Mesendoderm (in vitro differentiated cells): ENCODE measurements at places on chromosomes 13 and 19.
A peak's percentile ranks its signal among the peaks of the same experiment; 100 is the strongest.

DNA sequence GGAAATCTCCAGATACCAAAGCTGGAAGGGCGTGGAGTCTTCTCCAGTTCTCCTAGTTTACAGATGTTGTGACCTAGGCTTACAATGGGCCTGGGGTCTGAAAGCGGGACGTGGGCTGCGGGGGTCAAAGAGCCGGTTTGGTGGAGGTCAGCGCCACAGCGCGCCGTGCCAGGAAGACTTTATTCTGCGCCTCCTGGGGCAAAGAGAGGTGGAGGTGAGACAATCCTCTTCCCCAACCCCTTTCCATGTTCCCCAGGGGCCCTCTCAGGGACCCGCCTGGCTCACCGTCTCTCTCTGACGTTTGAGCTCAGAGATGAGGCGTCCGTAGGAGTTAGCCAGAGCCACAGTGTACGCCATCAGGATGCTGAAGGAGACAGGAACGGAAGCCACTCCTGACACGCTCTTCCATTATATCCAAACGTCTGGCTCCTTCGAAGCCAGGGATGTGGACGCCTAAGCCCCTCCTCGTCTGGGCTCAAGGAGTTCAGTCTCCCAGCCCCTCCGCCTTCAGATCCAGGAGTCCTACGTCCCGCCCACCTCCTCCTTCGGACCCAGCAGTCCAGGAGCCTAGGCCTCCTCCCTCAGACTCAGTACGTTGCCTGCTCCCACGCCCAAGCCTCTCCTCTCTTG lies 776 bp upstream of the LENG1 start:
- DNase-seq: peak; percentile 53

DNA sequence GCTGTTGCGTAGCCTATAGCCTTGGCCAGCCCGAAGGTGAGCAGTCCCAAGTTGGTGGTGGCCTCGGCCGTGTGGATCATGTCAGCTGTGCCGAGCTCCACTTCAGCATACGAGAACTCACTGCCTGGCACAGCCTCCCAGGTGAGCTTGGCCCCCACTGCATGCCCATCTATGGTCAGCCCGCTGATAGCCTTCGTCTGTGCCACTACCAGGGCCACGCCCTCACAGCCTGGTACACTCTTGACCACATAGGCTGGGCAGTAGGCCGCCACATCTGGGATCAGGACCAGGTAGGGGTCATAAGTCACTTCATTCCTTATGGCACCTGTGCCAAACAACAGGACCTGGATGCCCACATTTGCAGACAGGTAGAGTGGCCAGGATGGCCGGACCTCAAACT lies 7.4 kb downstream of the FCGBP start:
- no peak for DNase-seq

GRCh38 chr19:6801485-6802086 lies 29.1 kb downstream of the VAV1 start:
- DNase-seq: peak; percentile 62

DNA sequence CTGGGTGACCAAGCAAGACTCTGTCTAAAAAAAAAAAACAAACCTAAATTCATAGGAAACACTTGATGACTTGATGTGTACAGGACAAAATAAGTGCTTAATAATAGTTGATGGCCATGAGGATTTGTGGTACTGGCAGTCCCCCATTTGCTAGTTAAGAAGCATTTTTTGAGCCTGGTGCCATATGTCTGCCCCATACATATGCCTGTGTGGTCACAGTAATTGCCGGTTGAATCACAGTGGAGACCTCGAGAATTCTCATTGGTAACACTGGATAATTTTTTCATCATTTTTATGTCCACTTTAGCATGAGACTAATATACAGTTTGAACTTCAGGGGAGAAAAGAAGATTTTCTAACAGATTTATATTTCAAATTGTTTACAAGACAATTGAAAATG lies 79.2 kb downstream of the LRCH1 start:
- DNase-seq: no peak

- no peak for DNase-seq
Observed at GRCh38 chr19:17457616-17458015, 3.1 kb downstream of the NXNL1 start.

GRCh38 chr13:39132286-39133230 lies 94.3 kb downstream of the NHLRC3 start:
- no peak for DNase-seq

- DNase-seq: peak; percentile 56
Observed at GRCh38 chr13:50915565-50915964, 6.0 kb downstream of the RNASEH2B start.

DNA sequence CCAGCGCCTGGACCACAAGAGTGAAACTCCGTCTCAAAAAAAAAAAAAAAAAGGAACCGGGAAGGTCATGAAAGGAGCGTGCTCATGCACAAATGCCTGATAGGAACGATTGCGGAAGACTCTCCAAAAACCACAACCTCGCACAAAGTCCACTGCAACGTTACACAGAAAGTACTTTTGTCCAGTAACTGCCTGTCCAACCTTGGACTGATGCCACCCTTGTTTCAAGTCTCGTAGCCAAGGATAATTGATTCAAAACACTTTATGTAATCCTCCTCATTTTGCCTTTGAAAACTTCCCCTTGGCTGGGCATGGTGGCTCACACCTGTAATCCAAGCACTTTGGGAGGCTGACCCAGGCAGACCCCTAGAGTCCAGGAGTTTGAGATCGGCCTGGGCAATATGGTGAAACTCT lies 13.7 kb downstream of the LGALS7 start:
- no peak for DNase-seq

DNA sequence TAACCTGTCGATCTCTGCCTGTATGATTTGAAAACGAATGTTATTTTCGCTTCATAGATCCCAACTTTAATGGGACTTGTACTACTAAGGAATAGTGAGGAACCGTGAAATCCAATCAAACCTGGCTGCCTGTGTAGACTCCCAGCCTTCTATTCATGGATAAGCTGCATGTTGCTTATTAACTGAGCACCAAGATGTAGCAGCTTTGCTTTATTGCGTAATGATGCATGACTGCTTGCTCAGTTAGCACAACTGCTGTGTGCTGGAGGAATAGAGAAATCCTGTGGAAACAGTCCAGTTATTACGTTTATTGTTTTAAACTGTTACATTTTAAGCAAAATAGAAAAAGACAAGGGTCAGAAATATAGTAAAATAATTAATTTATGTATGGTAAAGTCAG lies 108.2 kb downstream of the SHISA2 start:
- DNase-seq: no peak

DNA sequence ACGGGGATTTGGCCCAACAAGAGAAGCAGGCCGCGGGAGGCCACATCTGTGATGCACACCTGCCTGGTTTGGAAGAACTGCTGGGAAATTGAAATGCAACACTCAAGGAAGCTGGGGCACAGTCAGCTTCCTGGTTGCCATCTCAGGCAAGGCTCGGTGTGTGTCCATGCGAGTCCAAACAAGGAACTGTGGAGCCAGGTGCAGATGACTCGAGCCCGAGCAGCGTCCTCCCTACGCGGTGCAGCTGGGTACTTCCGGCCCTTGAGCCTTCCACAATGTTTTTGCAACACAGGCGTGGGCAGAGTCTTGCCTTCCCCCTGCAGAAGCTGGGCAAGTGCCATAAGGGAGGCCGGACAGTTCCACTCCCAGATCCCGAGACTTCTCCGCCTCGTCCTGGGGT lies 94.6 kb downstream of the CRYL1 start:
- DNase-seq: no peak

GRCh38 chr13:51065372-51066090 lies 45.5 kb downstream of the C13orf42 start:
- DNase-seq: no peak

DNA sequence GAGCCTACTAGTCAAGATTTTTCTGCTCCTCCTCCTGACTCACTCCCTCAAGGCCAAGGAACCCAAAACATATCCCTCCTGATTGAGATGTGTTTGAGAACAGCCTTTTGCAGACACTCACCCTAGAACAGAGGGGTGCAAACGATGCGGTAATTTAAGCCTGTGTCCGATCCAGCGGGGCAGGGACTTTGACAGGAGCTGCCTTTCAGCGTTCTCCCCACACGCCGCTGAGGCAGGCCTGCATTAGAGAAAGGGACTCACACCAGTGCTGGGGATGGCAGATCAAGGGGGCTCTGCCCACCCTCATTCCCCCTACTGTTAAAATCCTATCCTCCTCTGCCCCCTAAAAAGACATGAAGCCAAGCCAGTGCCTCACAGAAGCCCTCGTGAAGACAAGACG lies 70.5 kb downstream of the CCDC70 start:
- no peak for DNase-seq

GRCh38 chr13:55298201-55298600 lies 1842.5 kb upstream of the PRR20A start:
- DNase-seq: no peak

- no peak for DNase-seq
Observed at GRCh38 chr13:44439452-44440024, 65.9 kb downstream of the SERP2 start.

DNA sequence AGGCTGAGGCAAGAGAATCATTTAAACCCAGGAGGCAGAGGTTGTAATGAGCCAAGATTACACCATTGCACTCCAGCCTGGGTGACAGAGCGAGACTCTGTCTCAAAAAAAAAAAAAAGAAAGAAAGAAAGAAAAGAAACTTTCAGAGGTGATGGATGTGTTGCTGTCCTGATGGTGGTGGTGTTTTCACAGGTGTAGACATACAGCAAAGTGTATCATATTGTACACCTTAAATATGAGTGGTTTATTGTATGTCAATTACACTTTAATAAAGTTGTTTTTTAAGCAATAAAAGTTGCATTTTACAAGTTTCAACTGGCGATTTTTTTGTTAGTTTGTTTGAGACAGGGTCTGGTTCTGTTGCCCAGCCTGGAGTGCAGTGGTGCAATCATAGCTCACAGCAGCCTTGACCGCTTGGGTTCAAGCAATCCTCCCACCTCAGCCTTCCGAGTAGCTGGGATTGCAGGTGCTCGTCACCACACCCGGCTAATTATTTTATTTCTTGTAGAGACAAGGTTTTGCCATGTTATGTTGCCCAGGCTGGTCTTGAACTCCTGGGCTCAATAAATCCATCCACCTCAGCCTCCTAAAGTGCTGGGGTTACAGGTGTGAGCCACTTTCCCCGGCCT lies 13.5 kb upstream of the INSR start:
- no peak for DNase-seq

GRCh38 chr13:20703780-20704458 lies 420 bp downstream of the IL17D start:
- peak; percentile 84 for DNase-seq

GRCh38 chr19:4635754-4636116 lies 3.6 kb upstream of the TNFAIP8L1 start:
- no peak for DNase-seq

DNA sequence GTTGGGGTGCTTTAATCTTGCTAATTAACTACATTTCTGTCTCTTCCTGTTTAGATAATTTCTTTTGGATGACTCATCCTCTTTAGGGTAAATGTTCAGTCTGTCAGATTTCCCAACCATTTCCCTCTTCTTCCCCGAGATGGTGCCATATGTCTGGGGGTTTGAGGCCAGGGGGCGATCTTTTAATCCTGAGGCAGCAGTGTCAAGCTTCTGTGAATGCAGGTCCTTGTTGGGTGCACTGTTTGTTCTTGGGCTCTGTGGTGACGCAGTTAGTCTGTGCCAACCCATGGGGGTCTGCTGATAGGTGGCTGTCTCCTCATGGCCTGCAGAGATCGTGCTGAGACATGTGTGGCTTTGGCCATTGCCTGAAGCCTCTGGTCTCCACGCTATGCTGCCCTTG lies 420.4 kb downstream of the NDFIP2 start:
- DNase-seq: peak; percentile 61

DNA sequence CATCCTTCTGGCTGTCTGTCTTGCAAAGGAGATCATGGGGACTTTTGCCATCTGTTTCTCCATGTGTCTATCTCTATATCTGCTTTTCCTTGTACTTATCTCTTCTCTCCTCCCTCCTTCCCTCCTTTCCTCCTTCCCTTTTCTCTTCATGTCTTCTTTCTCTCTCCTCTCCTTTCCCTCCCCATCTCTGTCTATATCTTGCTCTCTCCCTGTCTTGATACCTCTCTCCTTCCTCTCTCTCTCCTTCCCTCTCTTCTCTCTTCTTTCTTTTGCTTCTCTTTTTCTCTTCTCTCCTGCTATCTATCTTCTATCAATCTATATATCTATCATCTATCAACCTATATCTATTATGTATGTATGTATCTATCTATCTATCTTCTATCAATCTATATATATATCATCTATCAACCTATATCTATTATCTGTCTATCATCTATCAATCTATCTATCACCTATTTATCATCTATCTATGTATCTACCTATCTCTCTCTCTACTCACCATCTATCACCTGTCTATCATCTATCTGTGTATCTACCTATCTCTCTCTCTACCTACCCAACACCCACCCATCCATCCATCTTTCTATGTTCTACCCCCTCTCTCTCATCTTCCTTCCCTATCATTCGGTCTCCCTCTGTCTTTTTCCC lies 27.5 kb downstream of the SPTBN4 start:
- no peak for DNase-seq
